Stimulated activated CD8-positive, alpha-beta memory T cell treated with anti-CD3 and anti-CD28 coated beads, Interleukin-7, amount 100 ng/mL, for 1 hour (primary cell): ENCODE measurements at places on chromosomes 1 and 21.

GRCh38 chr1:167555971-167556714, 2.6 kb upstream of the CREG1 start:
- DNase-seq: peak; percentile 63

- DNase-seq: no peak
Measured at GRCh38 chr1:97621955-97622354, 298.9 kb downstream of the DPYD start.

GRCh38 chr1:27782950-27783349, 9.9 kb downstream of the STX12 start:
- no peak for DNase-seq

- DNase-seq: no peak
Measured at GRCh38 chr1:118826669-118827068, 161.5 kb downstream of the TBX15 start.

GRCh38 chr1:108521990-108522393, 37.9 kb upstream of the EEIG2 start:
- DNase-seq: no peak

GRCh38 chr1:42035205-42035829, 116.6 kb upstream of the HIVEP3 start:
- DNase-seq: no peak

- DNase-seq: no peak
Measured at GRCh38 chr1:22376001-22376400, 75.7 kb upstream of the ZBTB40 start.
